H1 (cell line): ENCODE measurements at places on chromosomes 16 and 17.

- no peak for DNase-seq
Observed at GRCh38 chr17:43542859-43543258, 3.3 kb downstream of the ETV4 start.

DNA sequence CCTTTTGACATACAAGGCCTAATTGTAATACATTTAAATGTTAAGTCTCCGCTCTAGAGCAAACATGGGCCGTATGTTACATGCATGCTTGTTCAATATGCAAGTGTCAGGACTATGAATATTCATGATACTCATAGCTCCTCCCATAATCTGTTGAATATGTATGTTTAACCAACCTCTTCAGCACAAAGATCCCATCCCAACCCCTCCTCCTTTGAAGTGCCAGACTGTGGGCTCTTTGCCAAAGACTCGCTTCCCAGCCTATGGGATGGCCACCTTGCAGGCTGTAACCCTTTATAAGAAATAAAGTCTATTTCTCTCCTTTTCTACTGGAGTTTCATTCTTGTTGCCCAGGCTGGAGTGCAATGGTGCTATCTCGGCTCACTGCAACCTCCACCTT lies 156.2 kb downstream of the ABCC12 start:
- DNase-seq, result no peak

GRCh38 chr16:8496364-8496763 lies 93.9 kb downstream of the TMEM114 start:
- DNase-seq, result no peak

DNA sequence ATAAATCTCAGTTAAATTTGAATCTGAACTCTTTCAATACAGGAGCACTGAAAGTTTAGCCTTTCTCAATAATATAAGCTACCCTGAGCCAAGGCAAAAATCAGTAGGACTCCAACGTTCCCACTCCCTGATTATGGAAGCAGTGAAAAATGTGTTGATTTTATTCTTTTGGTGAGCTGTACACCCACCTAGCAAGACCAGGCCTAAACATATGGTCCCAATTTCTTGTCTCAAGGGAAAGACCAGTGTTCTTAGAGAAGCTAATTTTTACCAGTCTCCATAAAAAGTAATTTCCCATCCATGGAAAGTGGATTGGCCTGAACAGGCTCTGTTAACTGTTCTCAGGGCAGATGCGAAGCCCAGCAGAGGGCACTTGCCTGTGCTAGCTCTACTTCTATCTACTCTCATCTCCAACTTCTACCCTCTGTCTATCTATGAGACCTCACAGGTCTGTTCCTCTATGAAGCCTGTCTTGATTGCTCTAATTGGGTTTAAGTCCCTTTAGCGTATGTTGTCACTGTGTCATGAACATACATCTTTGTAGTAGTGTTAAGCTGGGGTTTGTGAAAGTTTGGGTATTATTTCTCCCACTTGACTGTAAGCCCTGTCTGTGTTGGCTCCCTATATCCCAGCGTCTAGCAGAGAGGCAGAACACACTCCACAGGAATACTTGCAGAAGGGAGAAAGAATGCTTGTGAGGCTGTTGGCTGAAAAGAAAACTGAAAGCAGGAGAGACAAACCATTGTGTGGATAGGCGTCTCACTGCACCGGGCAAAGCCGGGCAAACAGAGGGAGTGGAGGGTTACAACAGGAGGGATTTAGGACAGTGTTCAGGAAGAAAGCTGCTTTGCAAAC lies 167.1 kb upstream of the MAF start:
- DNase-seq, result no peak

DNA sequence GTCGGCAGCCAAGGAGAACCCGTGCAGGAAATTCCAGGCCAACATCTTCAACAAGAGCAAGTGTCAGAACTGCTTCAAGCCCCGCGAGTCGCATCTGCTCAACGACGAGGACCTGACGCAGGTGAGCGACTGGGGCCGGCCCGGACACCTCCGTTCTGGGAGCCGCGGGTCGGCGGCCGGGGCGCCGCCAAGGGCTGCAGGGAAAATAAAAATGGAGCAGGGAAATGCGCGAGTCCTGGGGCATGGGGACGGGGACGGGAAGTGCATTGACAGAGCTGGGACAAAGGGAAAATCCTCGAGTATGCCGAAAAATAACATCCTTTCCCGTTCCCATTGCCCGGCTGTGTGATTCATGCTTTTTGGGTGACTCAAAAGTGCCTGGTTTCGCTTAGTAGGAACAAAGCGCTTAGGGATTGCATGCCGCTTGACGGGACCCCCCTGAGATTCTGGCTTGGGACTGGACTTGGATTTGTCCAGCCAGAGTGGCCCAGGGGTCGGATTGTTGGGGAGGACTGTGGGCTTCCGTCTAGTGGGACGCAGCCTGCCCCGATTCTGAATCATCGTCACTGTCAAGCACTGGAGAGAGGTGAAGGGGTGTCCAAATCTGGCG lies 699 bp downstream of the MPRIP start:
- DNase-seq, result no peak

DNA sequence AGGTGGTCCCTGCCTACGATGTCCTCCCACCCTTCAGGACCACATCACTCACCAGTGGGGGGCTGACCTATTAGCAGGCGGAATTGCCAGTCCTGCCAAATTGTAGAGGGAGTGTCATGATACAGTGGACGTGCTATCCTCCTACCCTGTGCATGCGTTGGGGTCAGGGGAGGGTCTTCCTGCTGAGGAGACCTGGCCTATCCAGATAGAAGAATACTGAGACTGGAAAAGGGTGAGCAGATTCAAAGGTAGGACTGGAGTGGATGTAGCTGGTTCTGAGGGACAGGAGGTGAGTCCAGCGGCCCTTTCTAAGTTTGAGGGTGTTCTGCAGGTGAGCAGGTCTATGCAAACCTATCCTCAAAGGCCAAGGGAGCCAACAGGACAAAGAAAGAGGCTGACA lies 8.0 kb downstream of the PRSS41 start:
- DNase-seq, result no peak

DNA sequence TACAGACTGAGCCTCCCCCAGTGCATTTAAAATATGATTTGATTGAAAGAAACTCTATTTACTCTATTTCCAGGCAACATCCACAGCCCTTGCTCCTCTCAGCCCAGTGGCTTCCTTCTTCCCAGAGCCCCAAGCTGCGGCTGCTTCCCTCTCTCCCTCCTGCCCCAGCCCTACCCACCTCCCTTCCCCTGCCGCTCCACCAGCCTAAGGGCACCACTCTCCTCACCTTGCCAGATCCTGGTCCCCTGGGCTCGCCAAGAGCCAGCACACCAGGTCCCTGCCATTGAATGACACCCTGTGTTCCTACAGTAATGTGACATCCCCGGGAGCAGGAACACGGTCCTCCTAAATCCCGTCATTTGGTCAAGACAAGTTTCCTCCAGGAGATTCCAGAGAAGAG lies 236.0 kb downstream of the RBFOX3 start:
- no peak for DNase-seq

- DNase-seq, result no peak
Observed at GRCh38 chr17:80071116-80071841, 30.1 kb upstream of the GAA start.

DNA sequence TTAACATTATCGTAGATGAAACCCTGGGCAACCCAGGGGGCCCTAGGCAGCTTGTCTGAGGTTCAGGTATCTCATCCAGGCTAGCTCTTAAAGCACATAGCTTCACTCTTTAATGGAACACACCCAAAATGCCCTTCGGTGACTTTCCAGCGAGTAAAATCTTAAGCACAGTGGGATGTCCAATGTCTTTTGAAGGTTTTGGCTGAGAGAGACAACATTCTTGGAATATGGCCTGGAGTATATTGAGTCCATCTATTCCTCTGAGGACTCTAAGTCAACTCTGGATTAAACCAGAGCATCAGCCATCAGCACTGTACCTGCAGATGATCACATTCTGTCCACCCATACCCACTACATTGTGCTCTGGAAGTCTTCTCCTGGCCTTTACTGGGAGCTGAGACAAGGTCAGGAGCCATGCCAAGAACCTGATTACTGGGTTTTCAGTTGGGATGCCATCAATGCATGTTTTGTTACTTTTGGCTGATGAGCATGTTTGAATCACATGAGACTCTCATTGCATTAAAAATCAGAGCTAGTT lies 63.4 kb upstream of the CDH11 start:
- no peak for DNase-seq

- DNase-seq, result no peak
Observed at GRCh38 chr16:3274490-3274889, 8.8 kb upstream of the ZNF263 start.

GRCh38 chr16:23368469-23368868 lies 66.4 kb downstream of the SCNN1B start:
- no peak for DNase-seq

DNA sequence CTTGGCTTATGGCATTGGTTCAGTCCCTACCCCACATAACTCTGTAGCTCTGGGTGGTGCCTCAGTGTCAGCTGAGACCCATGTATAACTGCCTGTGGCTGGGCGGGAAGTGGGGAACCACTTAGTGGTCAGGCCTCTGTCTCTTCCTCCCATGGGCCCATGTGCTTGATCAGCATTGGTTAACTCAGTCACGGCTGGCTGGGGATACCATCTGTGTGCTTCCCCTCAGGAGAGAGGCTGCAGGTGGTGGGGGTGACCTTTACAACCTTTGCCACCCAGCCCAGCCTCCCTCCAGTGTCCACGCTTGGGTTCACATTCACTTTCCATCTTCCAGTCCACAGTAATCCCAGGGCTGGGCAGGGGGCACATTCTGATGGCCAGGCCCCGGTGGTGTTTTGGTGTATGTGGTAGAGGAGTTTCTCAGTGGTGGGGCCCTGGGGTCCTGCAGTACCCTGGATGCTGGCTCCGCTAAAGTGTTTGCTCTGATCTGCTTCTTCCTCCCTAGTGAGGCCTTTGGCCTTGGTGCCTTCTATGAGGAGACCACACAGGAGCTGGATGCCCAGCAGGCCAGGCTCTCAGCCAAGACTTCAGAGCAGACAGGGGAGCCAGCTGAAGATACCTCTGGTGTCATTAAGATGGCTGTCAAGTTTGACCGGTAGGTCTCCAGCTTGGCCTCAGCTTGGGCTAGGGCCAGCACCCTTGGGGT lies 10.2 kb upstream of the NFATC3 start:
- no peak for DNase-seq

- no peak for DNase-seq
Observed at GRCh38 chr17:74605361-74605760, 13.3 kb upstream of the CD300LD start.

DNA sequence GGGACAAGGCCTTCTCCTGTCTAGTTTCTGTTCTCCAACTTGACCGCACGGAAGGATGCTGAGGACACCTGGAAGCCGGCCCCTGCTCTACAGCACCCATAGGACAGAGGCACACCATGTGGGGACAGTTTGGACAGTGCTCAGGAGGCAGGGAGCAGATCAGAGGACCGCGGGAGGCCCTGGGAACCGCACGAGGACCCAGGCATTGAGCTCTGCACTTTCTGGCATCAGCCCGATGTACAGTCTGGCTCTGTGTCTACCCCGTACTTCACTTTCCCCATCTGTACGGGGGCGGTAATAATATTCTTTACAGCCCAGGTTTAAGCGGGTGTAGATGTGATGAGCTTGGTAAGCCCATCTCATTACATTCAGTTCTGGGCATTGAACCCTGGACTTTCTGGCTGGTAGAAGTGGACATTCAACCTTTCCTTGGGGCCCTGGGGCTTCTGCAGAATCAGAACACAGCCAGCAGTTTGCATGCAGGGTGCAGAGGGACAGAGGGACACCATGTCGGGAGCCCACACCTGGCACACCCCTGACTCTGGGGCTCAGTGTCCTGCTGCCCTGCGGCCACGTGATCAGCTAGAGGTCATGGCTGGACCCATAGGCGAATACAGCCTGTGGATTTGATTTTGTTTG lies 258.7 kb downstream of the SEC14L1 start:
- DNase-seq, result no peak

DNA sequence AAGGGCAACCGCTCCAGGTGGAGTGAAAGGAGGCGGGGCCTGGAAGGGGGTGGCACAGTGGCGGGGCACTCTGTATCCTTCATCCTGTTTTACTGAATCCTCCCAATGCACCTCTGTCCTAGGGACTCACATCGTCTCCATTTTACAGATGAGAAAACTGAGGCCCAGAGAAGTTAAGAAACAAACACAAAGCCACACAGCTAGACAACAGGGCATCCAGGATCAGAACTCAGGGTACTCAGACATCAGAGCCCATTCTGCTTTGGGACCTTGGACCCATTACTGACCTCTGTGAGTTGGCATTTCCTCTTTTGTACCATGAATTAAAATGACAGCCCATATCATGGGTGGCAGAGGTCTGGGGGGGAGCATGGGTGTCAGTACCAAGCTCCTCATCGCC lies 129.2 kb downstream of the CPPED1 start:
- DNase-seq, result no peak

DNA sequence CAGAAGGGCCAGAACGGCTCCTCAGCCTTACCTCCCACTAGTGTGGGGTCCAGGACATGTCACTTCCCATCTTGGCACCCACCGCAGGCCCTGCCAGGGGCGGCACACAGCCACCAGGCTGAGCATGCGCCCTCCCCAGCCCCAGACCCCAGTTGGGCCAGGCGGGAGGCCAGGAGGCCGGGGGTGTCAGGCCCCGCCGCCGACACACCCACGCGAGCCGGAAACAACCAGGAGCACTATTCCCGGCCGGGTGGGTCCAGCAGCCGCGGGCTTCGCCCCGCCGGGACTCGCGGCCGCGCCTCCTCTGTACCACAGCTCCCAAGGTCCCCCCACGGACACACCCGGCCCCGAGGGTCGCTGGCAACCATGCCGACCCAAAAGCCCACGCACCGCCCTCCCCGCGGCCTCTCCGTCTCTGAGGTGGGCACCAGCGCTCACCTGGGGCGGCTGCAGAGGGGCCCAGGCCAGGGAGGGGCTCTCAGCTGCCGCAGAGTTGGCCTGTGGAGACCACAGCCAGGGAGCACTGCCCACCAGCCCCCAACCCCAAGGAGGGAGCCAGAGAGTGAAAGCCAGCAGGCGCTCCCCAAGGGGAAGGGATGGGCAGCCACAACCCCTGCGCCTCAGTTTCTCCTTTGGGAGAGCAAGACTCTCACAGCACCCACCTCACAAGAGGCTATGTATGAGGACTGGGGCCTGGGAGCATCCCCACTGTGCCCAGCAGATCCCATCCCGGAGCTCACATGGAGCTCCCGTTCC lies 18.0 kb downstream of the B9D1 start:
- no peak for DNase-seq

DNA sequence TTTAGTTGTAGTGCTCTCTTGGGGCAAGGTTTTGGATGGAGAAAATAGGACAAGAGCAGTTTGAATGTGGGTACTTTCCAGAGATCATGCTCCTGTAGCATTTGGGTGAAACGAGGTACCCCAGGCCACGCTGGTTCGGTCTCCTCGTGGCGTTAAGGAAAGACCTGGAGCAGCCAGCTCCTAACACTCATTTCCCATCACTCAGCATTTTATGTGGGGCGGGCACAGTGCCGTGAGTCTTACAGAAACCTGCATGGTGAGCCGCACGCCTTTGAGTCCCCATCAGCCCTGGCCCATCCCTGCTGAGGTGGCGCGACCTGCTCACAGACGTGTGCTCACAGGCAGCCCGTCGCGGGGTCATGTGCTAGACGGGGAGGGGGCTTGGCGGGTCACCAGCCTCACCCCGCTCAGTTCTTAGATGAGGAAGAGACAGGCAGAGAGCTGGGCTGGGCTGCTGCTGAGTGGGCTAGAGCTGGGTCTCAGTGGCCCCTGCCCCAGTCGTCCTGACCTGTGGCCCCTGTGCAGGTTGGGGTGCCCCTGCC lies 37.3 kb downstream of the TBCD start:
- no peak for DNase-seq

GRCh38 chr17:27438348-27438998 lies 17.8 kb upstream of the KSR1 start:
- DNase-seq, result no peak
